ENCODE measurements at places on chromosomes 1 and 21. TPM values are rescaled to one million over a fixed set of nuclear protein-coding genes. Genes with fewer than 3 reads are reported as not detected.
A peak's percentile ranks its signal among the peaks of the same experiment; 100 is the strongest.

DNA sequence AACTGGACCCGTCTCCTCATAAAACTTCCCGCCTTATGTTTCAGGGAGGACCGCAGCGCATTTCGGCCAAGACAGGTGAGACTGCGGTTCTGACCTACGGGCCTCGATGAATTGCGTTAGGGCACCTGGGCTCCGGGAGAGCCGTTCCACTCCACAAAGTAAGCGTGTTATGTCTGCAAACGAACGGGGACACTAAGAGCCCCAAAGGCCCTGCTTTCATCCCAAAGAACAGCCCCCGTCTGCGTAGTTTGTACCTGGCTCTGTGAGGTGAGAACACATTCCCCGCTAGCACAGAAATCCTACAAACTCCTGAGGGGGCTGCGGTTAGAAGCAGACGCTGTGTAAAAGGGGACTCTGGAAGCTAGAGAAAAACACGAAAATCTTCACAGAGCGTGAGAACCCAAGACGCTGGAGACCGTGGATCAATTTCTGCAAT is 41.6 kb upstream of the PPIAL4F start:
- DNase-seq: peak; percentile 5

DNA sequence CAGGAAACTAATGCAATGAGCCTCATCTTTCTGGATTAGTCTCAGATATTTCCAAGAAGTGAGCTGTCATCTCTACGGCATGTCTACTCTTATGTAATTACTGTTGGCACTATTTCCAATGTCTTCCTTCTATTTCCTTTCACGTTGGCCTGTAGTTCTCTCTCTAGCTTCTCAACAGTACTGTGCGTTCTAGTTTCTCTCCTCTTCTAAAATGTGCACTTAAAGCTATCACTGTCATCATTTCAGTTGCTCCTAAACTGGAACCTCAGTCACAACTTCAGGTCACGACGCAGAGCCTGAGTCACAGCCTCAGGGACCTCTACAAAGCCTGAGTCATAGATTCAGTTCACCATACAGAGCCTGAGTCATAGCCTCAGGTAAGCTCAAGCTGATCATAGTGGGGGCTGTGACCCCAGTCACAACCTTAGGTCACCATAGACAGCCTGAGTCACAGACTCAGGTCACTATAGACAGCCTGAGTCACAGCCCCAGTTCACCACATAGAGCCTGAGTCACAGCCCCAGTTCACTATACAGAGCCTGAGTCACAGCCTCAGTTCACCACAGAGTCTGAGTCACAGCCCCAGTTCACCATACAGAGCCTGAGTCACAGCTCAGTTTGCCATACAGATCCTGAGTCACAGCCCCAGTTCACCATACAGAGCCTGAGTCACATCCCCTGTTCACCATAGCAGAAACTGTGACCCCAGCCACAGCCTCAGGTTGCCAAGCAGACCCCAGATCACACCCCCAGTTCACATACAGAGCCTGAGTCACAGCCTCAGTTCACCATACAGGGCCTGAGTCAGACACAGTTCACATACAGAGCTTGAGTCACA is 13.0 kb downstream of the WNT9A start:
- peak; percentile 65 for DNase-seq

Gene PDPN
- total RNA-seq: 332 TPM

GRCh38 chr1:11930571-11931445 is 3.7 kb upstream of the PLOD1 start:
- no peak for DNase-seq

DNA sequence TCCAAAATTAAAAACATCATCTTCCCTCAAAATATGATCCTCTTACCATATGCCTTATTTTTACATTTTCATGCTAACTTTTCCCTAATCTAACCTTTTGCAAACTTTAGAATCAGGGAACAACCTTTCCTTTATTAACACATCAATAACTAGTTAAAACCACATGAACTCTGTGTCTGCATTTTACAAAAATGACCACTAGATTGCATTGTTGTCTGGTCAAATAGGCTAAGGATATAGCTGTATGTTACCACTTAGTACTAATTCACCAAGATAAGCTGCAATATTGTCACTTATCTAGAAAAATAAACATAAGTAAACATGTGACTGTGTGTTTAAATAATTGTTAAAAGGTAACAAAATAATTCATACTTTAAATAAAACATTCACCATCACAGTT is 82.3 kb downstream of the DENND1B start:
- no peak for DNase-seq

GRCh38 chr1:179295164-179295755 is 1.7 kb downstream of the SOAT1 start:
- no peak for DNase-seq

- no peak for DNase-seq
Observed at GRCh38 chr21:42405064-42406013, 1.6 kb downstream of the UBASH3A start.

Gene FAM72B
- total RNA-seq: 1.5 TPM

GRCh38 chr1:29876441-29876840 is 640.1 kb downstream of the PTPRU start:
- no peak for DNase-seq

GRCh38 chr1:201320168-201320788 is 37.0 kb downstream of the PKP1 start:
- no peak for DNase-seq
